ENCODE measurements at places on chromosomes 6 and 20.
A peak's percentile ranks its signal among the peaks of the same experiment; 100 is the strongest.

- no peak for DNase-seq
These were observed 89.4 kb downstream of the CLVS2 start for GRCh38 chr6:123085403-123085802.

DNA sequence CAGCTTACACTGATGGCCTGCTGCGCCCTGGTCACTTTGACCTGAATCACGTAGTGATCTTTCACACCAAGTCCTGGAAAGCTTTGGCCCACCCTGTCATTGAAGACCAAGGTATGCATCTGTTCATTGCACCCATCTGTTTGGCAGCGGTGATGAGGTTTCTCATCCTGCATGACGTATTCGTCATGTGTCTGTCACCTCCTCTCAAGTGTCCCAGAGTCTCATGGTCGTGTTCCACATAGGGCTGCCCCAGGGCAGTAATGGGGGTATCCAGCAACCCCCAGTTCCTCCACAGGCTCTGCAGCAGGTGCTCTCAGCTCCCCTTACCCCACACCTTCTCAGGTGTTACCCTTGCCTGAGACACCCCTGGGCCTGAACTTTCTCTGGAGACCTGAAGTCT, 104.1 kb downstream of the SYNDIG1 start:
- no peak for DNase-seq

- peak; percentile 63 for DNase-seq
These were observed 21.3 kb upstream of the RREB1 start for GRCh38 chr6:7086488-7086887.

DNA sequence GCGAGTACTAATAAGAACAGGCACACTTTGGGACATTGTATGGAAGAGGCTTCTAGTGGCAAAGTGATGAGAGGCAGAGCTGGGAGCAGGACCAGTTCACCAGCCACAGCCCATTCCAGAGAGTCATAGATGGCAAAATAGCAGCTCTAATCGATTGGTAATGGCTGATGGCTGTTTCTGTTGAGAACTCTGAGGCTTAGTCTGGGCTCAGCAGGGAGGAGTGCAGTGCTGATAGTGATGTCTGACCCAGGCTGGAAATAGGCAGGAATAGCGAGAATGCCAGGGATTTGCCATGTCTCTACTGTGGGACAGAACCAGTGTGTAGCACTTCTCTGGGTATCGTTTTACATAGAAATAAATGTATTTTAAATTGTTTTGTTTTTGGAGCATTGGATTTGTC, 620.0 kb upstream of the FLRT3 start:
- no peak for DNase-seq

DNA sequence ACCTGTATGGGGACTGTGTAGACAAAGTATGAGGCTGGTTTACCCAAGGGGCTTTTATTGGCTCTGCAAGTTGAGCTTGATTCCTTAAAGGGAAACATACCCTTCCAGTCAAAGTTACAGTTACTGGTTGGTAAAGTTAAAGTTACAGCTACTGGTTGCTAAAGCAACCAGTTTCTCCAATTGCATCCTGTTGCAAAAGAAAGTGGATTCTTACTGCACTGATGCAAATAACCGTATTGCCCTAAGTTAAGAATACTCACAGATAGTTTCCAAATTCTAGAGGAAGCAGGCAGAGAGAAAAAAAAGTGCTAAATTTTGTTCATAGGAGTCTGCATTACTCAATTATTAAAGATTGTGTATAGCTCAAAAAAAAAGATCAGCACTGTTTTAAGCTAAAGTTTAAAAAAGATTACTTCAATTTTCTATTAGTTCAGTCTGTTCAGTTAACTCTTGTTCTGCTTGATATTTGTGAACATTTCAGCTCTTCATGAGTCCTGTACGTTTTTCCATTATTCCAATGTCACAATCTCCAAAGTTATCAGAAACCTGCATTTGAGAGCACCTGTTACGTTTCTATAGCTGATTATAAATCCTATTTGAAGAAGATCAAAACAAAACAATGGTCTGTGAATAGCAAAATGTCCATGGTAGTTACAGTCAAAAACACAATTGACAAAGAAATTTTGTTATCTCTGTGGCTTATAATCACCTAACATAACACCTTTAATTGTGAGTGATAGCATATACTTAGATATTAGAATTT, 8.6 kb upstream of the IL22RA2 start:
- no peak for DNase-seq

DNA sequence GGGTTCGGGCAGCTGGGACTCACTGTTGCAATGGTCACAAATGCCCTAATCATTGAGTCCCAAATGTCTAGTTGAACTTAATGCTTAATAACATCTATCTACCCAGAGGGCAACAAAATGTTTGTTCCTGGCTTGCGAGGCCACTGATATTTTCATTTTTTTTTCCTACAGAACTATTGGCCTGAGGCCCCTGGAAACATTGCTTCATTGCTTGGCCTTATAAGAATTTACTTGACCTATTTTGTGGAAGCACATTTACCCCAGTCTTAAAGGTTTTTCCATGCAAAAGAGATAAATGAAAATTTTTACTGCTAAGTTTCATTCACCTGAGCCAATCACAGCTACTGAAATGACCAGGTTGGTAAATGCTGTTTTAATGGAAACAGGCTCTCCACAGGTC, 133.1 kb upstream of the RIPOR2 start:
- no peak for DNase-seq

DNA sequence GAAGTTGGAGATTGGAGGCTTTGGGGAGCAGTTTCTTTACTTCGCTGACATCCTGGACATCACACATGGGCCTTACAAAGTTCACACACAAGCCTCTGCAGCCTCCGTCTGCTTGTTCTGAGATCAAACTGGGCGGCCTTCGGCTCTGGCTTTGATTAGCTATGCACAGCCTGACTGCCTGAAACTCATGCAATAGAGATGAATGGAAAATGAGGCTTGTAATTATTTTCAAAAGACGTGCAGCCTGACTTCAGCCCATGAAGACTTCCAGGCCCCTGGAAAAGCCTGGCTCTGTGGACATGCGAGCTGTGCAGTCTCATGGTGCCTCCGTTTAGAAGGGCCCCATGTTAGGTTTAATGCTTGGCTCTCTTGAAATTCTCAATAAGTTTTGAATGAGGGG, 480.5 kb upstream of the SULF2 start:
- no peak for DNase-seq

DNA sequence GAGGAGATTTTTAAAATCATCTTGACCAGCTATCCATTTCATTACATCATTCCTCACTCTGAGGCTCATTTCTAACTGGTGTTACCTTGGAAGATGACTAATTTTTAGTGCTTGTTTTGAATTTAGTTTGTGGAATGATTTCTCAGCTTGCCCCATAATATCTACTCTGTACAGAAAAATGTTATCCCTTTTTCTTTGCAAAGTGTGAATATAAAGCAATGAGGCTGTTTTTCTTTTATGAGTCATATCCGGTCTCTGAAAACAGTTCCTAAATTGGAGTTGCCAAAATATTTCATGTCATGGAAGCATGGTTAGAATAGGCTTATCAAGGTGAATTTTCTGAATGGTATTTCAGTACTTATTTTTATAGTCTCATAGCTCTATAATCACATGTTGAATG, 43.8 kb downstream of the FUT9 start:
- DNase-seq: no peak

DNA sequence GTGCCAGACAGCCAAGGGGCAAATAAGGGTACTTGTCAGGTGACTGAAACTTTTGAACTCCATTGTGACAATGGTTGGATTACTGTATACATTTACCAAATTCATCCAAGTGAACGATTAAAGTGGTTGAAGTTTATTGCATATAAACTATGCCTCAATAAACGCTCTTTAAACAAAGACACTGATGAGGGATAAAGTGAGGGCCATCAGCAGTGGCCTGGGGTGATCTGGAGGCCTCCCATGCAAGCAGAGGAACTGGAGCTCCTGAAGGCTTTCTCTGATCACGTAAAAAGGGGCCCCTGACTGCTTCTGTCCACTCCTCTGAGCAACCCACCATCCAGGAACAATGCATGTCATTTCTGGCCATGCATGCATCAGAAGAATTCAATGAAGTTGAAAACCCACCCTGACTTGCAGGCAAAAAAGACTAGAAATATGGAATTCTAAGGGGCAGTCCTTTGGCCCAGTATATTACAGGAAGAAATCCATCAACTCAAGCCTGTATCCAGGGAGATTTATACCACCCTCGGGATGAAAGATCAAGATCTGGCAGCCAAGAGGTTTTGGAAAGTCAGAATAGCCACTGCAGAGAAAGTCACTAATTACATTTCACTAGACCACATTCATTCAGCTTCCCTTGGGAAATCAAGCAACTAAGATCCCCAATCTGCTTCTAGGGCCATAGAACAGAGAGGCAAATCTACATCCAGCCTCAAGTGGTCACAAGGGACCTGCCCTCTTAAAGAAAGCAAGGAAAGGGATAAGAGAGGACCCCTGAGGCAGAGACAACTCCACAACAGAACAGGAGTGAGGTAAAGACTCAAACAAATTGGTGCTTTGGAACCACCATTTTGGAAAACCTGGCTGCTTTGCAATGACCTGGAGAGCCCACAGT, 31.7 kb upstream of the RAB22A start:
- no peak for DNase-seq

- no peak for DNase-seq
These were observed 447 bp downstream of the MCM3 start for GRCh38 chr6:52284131-52284459.

DNA sequence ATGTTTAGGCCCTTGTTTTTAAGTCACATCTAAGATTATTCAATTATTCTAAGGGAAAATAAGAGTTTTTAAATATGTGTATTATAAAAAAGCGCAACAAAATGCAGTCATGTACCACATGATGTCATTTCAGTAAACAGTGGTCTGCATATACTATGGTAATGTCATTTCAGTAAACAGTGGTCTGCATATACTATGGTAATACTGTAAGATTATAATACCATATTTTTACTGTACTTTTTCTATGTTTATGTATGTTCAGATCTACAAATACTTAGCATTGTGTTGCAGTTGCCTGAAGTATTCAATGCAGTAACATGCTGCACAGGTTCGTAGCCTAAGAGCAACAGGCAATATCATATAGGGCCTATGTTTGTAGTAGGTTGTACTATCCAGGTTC, 21.4 kb downstream of the MEI4 start:
- DNase-seq: no peak

DNA sequence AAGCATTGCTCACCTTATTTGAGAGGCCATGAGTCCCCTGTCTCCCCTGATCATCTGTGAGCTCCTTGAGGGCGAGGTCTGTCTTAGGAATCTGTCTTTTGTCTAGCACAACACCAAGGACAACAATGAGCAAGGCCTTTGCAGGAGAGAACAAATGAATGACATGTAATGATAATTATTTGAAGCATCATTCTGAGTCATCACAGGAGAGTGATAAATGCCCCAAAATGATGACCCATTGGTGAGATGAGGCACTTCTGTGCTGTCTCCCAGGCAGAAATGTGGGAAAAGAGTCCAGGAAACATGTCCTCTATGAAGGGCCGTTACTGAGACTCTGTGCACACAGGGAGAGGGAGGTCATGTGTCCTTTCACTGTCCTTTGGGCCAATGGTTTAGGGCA, 105.2 kb upstream of the LRFN2 start:
- no peak for DNase-seq

GRCh38 chr6:162618448-162619002, 109.0 kb downstream of the PRKN start:
- no peak for DNase-seq

DNA sequence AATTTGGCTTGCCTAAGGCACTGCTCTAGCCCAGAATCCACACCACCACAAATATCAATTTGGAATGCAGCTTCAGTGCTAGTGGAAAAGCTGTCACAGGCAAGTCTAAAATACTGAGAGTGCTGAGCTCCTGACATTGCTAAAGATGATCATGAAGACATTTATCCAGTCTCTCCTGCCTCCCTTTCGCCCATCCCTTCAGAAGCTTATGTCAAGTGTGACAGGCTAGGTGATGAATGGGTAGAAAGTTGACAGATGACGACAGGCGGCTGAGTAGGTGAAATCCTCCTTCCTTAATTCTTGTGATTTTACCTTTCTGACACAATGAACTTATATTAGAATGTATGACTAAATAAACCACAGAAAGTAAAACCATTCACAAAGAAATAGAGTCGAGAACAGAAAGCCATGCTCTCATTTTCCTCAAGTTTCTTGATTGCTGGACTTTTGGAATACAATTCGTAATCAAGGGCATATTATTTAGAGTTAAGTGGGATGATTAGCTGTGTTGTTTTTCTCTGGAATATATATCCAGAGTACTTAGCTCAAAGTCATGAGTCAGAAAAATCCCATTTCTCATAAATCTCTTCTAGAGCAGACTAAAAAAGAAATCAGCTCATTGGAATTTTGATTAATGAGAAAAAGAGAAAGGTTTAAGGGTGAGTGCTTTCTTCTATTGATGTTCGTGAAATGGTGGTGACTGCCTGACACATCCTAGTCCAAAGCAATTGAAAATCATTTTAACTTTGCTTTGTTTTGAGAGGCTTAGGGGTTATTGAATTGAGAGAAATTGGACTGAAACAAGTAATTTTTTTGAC, 1228.2 kb upstream of the CITED2 start:
- no peak for DNase-seq

DNA sequence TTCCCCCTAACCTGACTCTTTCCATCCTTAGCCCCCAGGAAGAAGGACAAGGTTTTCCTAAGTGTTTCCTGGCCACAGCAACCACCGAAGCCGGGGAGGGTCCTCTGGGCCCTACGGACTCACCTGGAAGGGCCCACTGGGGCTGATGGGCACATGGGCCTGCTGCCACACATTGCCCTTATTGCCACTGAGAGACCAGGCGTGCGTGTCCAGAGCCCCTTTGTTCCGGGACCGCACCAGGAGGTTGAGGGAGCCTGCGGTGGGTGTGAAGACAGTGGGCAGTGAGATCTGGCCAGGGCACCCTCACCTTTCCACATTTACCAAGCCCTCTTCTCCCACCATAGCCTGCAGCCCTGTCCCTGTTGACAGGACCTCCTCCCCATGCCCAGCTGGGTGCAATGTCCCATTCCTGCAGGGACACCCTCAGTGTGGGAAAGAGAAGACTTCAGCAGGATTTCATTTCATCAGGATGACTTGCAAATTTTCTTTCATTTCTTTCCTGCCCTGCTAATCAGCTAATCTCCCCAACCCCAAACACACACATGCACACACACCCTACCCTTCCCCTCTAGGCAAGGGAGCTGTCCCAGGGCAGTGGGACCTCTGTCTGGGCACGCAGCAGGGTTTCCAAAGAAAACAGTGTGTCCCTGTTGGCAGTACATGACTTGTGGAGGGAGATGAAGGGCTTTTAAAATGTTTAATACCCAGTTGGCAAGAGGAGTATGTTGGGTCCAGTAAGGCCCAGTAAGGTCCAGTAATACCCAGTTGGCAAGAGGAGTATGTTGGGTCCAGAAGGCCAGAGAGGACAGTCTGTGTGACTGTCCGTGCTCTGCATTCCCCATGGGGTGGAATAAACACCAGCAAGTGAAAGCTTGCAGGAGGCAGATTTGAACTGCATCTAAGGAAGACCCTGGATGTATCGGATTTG, 59.0 kb downstream of the MDGA1 start:
- no peak for DNase-seq

Measured in CD4-positive, alpha-beta T cell treated with Interleukin-17A for 4 hours (primary cell).